ENCODE measurements at places on chromosomes 2 and 18. TPM values are rescaled to one million over a fixed set of nuclear protein-coding genes. Genes with fewer than 3 reads are reported as not detected.

DNA sequence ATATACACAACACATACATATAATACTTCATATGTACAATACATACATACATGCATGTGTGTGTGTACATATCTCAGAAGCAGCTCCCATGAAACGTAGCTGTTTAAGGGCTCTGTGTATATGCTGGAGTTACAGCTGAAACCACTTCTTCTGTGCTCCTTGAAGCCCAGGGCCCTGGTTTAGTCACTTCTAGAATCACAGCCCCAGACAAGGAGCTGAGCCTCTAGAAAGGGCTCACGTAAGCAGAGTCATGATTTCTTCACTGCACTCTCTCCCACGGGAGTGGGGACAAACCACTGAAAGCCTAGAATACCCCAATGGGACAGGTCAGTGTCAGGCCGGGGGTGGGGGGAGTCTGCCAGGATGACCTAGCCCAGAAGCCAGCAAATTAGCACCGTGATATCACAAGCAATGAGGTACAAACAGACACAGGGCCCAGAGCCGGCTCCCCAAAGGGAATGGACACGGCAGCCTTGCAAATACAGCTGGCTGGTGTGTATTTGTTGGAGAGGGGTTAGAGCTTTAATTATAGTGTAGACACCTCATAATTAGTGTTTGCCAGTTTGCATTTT, 90.3 kb downstream of the C1QL2 start:
- DNase-seq: no peak

- DNase-seq: no peak
Observed at GRCh38 chr2:219245899-219246230, 586 bp downstream of the STK16 start.

GRCh38 chr2:19102696-19103423, 255.6 kb downstream of the OSR1 start:
- DNase-seq: no peak

DNA sequence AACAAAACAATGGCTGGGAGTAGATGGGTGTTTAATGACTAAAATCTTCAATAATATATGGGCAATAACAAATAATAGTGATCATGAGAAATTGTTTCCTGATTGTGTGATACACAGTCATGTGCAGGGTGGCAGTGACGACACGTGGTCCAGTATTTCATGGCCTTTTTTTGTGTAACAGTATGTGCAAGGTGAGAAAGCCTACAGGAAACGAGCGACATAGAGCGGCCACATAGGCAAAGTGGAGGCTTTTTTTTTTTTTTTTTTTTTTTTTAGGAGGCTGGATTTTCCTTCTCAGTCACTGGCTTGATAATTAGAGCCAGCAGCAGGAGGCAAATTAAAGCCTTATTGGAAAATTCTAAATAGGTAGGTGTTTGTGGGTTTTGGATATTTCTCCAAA, 123.7 kb downstream of the MYO3B start:
- no peak for DNase-seq

- no peak for DNase-seq
Observed at GRCh38 chr18:73920033-73920432, 227.6 kb downstream of the FBXO15 start.

The FZD7 gene
- 4.9 TPM for polyA plus RNA-seq

The CXCR2 gene
- not detected for polyA plus RNA-seq

The ELOA2 gene
- polyA plus RNA-seq: not detected

The LRRFIP1 gene
- 75.6 TPM for polyA plus RNA-seq

All from A549 (cell line).